ENCODE measurements at places on chromosomes 12 and 14.
A peak's percentile ranks its signal among the peaks of the same experiment; 100 is the strongest.

DNA sequence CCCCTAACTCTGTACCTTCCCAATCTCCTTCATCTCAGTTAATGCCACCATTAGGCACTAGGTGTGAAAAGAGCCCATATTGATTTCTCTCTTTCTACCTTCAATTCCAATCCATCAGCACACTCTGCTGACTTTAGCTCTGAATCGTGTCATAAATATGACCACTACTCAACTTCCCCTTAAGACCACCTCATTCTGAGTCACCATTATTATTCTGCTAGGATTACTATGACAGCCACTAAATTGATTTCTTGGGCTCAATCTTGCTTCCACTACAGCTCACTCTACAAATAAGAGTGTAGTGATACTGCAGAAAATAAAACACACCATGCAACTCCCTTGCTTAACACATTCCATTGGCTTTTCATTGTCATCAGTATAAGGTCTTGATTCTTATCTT is 1449.0 kb upstream of the FLRT2 start:
- DNase-seq, result no peak

GRCh38 chr14:96208739-96209138 is 4.1 kb downstream of the BDKRB2 start:
- DNase-seq, result no peak

GRCh38 chr12:56521590-56522371 is at the start of gene RBMS2:
Gene RBMS2, plus strand, starts transcription at chr12:56521820. Its CDS starts 204 bp downstream, at chr12:56522024.
- peak; percentile 95 for DNase-seq

DNA sequence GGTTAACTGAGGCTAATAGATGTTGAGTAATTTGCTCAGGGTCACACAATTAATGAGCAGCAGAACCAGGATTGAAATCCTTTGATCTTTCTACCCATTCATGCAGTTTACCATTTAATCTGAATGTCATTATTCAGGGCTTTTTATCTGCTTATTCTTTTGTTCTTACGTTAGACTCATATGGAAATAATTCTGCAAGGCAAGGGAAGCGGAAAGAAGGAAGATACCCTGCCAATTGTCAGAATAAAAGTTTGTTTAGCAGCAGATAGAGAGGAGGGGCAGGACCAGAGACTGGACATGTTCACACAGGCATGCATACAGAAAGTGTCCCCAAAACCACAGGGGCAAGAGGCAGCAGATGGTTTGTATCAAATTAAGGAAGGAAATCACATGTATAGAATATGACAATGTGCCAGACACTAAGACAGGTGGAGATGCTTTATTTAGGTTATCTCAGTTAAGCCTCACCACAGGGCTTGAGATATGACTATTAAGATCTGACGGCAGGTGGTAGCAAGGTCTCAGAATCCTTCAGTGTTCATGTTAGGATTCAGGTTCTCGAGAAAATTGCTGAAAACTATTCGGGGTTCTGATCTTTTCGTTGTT is 29.8 kb downstream of the BRMS1L start:
- no peak for DNase-seq

GRCh38 chr14:81408595-81408994 is 8.5 kb upstream of the STON2 start:
- no peak for DNase-seq

DNA sequence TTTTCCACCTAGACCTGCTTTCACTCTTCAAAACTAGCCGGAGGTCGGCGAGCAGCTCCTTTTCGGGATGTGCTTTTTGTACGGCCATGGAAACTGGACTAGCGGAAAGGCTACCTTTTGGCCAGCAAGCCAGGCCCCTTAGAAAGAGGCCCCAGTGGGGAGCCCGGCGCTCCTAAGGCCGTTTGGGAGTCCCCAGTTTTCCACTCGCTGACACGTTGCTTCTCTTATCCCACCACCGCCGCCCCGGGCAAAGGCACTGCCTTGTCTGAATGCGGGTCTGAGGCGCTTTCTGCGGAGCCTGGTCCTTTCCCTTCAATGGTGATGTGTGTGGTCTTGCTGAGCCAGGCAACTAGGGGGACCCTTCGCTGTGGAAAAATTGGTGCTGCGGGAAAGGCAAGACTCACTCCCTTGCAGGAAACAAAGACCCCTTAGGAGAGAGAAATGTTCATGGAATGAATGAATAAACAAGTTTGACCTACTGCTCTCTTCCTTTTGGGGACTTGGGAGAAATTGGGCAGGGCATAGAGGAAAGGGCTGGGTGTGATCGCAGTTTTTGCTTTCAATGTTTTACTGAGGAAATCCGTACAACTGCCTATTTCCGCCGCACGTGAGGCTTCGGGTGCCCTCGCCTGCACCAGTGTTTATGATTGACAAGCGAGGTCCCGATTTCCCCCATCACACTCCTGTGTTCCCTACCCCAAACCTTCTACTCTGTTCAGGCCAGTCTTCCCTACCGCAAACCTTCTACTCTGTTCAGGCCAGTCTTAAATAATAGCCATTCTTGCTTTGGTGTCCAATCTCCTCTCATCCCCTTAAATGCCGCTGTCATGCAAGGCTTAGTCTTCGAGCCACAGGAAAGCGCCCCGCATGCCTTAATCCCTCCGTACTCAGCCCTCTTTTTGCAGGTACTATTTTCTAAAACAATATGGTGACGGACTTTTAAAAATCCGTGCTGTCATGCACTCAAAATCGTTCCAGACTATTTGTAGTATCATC is 1.0 kb upstream of the SLC38A2 start:
- DNase-seq, result peak; percentile 52

- peak; percentile 48 for DNase-seq
Observed at GRCh38 chr14:64760146-64760755, 56.0 kb downstream of the PLEKHG3 start.

DNA sequence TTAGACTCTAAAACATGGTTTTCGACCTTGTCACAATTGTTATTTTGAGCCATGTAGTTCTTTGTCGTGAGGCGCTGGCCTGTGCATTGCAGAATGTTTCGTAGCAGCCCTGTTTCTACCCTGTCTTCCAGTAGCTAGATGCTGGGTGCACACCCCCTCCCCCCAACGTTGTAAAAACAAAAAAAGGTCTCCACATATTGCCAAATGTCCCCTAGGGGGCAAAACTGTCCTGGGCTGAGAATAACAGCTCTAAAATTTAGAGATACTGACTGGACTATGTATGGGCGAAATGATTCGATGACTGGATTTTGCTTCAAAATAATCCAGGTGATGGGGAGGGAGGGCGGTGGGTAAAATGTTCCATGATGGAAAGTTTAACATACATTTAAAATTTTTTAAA is 126.1 kb upstream of the FUT8 start:
- no peak for DNase-seq

GRCh38 chr12:121085069-121085468 is 46.0 kb upstream of the OASL start:
- DNase-seq, result no peak

- DNase-seq, result no peak
Observed at GRCh38 chr14:54929556-54929955, 26.9 kb upstream of the GCH1 start.

DNA sequence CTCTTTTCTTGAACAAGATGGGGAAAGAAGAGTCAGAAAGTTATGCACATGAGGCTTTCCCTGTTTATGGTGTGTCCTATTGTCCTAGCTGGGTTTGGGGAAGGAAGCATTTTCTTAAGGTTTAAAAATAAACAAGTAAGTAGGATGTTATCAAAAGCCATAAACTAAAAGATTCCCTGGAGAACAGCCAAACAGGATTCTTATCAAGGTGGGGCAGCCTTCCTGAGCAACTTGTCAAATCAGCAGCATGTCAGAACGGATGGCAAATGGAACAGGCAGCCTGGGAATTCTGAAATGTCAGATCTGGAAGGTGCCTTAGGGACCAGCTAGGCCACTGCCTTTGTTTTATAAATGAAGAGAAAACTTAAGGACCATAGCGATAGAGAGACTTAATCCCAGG is 152.2 kb upstream of the RGS6 start:
- DNase-seq, result no peak

DNA sequence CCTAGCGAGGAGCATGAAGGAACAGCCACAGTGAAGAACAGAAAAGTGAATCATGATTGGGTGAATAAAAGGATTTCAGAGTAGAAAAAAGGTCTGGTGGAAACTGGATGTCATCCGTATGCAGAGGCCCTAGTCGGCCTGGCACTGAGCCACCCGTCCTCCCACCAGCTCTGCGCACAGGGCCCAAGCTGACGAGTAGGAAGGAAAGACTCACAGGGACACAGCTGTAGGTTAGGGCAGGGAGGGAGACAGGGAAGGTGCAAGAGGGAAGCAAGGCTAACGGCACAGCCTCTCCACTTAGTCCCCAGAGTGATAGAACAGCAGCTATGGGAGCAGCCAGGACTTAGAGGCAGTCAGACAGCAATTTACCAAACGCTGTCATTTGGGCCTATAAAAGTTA is 112.6 kb downstream of the KCNK10 start:
- no peak for DNase-seq

DNA sequence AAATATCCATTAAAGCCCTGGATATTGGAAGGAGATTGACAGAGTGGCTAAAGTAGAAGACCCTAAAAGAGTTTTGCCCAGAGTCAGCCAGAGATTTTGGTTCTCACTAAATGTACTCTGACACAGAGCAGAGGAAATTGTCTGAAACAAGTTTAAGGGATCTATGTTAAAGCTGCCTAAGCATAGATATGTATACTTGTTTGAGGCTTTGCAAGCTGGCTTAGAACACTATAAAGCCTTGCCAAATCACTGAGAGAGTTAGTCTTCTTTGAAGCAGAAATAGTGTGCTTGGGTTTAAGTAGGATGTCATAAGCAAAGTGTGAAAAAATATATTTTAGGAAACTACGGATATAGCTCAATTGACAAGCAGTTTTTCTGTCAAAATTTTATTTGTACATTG is 653.5 kb downstream of the FSCB start:
- DNase-seq, result no peak

DNA sequence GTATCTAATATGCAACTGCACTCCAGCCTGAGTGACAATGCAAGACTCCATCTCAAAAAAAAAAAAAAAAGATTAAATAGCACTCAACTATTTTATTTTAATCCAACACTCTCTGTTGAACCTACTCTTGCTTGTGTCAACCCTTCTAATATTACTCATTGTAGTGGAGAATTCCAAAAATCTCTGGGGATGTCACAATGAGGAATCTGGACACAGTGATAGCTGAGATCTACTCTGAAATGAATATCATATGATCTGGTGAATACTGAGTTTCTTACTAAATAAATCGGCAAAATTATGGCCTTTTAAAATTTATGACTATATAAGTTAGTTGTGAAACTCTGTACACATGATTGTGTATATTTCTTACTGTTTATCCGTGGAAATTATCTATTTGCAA is 418.2 kb downstream of the BCAT1 start:
- DNase-seq, result no peak

- no peak for DNase-seq
Observed at GRCh38 chr12:22126758-22127157, 80.7 kb downstream of the CMAS start.

DNA sequence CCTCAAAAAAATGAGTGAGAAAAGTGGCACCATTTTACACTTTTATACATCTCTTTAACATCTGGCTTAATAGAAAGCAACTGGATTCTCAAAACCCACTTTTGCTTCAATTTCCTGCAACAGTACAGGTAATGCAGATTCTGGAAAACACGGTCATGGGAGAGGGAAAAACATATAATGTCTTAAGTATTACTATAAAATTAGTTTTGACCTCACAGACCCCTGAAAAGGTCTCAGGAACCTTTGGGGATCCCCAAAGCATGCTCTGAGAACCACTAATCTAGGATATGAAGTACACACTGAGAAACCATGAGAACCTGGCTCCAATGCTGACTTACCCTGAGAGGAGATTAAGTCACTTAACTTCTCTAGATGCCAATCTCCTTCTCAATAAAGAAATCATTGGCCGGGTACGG is 64.7 kb downstream of the PPP2R5E start:
- DNase-seq, result no peak

- DNase-seq, result no peak
Observed at GRCh38 chr14:54353694-54354093, 43.1 kb upstream of the CDKN3 start.

DNA sequence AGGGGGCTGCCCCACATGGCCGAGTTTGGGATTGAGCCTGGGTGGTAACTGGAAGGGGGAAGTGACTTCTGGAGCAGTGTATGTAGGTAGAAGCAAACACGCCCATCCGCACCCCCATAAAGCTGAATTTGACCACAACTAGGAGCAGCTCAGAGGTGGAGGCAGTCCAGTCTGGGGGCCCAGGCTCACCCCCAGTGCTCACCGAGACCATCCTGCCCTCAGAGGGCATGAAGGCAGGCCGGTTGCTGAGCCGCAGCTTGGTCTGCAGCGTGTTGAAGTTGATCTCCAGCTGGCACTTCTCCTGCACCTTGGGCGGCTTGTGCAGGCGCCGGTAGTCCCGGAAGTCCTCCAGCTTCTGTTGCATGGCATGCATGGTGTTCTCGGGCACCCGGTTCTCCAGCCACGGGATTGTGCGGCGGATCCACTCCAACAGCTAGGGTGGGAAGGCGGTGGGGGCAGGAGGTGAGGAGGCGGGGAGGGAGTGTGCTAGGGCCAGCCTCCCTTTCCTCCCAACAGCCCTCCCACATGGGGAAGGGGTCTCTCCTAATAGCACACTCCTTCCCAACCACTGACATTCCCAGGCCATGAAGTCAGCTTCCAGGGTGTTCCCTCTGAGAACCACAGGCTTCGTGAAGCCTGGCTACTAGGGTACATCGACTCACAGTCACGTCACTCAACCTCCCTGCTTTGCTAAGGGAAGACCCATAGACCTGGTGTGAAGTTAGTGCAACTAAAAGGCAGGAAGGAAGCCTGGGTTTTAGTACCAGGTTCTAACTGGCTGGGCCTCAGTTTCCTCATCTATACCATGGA is 87.0 kb downstream of the ACTN1 start:
- DNase-seq, result peak; percentile 6

GRCh38 chr14:80954687-80955299 is 628 bp upstream of the TSHR start:
- DNase-seq, result peak; percentile 81

DNA sequence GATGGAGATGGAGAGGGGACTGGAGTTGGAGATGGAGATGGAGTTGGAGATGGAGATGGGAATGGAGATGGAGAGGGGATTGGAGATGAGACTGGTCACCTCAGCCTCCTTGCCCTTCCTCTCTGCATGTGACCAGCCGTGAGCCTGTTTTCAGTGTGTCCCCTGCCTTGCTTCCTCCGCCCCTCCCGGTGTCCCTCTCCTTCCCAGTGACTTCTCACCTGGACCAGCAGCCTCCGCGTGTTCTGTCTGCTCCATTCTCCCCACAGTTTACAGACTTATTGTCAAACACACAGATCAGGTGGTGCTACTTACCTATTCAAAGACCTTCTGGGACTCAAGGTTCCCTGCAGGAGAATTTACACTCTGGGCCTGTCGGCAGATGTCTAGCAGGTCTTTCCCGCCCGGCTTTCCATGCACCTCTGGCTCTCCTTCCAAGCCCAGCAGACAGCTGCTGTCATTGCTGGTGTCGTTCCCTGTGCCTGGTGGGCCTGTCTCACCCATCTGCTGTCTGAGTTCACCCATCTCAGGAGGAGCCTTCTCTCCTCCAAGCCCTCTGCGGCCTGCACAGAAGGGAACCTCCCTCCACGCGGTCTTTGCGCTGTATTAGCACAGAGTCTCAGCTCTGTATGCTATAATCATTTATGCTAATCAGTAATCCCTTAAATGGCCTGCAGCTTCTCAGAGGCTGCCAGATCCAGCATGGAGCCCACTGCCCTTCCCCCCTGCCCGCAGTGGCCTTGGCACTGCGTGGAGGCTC is 62.1 kb downstream of the ADGRD1 start:
- no peak for DNase-seq

- DNase-seq, result no peak
Observed at GRCh38 chr12:123888989-123889388, 83.6 kb downstream of the CCDC92 start.

GRCh38 chr14:52873065-52873464 is 77.8 kb downstream of the FERMT2 start:
- DNase-seq, result no peak
